Osteocyte (in vitro differentiated cells): ENCODE measurements at places on chromosomes 1 and 21.
A peak's percentile ranks its signal among the peaks of the same experiment; 100 is the strongest.

- no peaks in the 10 kb centered on the region for H3K27me3 ChIP-seq
- peaks cover 54% of the 10 kb centered on the region for H3K4me1 ChIP-seq
- no peak overlapping the region for H3K4me3 ChIP-seq
- H3K27ac ChIP-seq = peak overlapping the region; percentile 28
These were observed 78.5 kb downstream of the SIPA1L2 start for GRCh38 chr1:232551386-232551785.

DNA sequence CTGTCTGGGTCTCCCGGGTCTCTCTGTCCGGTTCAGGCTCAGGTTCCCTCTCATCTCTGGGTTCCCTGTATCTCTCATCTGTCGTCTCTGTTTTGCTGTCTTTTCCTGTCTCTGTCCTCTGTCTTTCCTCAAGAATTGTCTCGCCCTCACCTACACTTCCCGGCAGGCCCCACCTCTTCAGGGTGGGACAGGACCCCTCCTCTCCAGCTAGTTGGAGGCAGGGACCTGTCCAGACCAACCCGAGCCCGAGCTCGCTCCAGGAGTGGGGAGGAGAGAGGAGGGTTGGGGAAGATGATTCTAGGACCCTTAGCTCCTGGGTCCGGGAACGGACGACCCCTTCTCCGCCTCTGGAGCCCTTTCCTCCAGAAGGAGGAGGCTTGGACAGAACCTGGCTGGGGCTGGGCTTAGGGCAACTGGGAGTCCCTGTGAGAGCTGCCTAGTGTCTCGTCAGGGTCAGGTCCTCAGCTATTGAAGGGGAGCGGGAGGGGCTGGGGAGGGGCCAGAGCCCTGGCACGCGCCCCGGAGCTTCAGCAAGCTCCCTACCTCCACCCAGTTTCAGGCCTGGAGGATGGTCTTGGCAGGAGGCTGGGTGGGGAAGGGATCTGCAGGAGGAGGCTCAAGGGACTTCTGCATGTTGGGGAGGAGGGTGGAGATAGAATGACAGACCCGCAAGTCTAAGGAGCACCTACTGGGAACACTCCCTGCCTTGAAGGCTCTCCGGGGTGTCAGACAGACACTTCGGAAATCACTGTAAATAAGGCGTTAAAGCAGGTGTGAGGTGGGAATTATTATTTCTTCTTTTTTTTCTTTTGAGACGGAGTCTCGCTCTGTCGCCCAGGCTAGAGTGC is 26.3 kb upstream of the EPB41 start:
- DNase-seq = no peak
- H3K4me1 ChIP-seq = peaks cover 16% of the 10 kb centered on the region
- H3K27me3 ChIP-seq = no peaks in the 10 kb centered on the region
- H3K4me3 ChIP-seq = peak overlapping the region; percentile 77
- no peaks in the 10 kb centered on the region for H3K36me3 ChIP-seq
- peak overlapping the region; percentile 56 for H3K27ac ChIP-seq

GRCh38 chr1:245995474-245995873 is 511.6 kb downstream of the SMYD3 start:
- H3K27ac ChIP-seq = no peak overlapping the region
- no peak for DNase-seq
- no peak overlapping the region for H3K4me3 ChIP-seq
- H3K36me3 ChIP-seq = peaks cover 6% of the 10 kb centered on the region
- H3K4me1 ChIP-seq = peaks cover 24% of the 10 kb centered on the region
- no peaks in the 10 kb centered on the region for H3K27me3 ChIP-seq

GRCh38 chr1:23644555-23644866 is 47.1 kb upstream of the RPL11 start:
- H3K36me3 ChIP-seq = no peaks in the 10 kb centered on the region
- H3K4me1 ChIP-seq = peaks cover 15% of the 10 kb centered on the region
- peaks cover 15% of the 10 kb centered on the region for H3K27me3 ChIP-seq
- no peak overlapping the region for H3K4me3 ChIP-seq
- no peak for DNase-seq

DNA sequence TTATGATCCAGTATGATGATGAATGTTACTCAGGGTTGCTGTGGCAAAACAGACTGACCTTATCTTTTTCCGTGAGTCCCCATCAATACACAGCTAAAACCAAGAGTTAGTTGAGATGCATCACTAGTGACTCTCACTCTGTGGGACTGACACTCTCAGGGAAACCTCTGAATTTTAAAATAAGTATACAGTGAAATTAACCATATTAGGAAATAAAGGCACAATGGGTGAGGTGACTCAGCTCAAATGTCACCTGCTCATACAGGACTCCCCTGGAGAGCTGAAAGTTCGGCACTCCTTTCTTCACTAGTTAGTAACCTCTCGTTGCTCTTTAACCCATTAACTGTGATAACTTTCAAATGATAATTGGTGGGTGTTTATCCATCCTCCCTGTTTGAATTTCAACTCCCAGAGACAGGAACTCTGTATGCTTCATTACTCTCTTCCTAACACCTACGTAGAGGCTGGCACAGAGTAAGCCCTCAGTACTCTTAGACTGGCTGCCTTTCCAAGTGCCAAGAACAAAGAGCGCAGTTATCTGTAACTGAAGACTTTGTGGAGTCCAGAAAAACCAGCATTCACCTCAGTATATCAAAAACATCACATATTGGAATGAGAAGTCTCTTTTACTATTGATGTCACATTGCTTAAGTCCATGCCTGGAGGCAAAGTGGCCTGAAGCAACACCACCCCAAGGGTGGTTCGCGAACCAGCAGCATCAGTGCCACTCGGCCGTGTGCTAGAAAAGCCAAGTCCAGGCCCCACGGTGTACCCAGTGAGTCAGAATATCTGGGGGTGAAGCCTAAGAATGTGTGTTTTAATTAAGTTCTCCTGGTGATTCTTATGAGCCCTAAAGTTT is 91.1 kb downstream of the NIBAN1 start:
- no peaks in the 10 kb centered on the region for H3K36me3 ChIP-seq
- H3K4me1 ChIP-seq = peaks cover 8% of the 10 kb centered on the region
- no peak overlapping the region for H3K4me3 ChIP-seq
- H3K27me3 ChIP-seq = no peaks in the 10 kb centered on the region
- H3K27ac ChIP-seq = no peak overlapping the region

DNA sequence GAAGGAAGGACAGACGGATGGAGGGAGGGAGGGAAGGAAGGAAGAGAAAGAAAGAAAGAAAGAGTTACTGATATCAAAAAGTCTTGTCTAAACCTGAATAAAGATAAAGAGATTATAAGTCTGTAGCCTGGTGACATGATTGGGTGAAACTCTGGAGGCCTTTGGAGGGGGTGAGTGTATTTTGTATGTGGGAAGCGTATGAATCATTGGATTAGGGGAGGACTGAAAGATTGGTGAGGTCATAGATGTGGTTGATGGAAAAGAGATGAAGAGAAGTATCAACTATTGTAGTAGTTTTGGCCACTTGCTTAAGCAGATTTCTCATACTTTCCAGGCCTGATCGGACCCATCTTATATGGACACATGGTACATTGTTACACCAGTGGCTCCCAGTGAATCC is 11.5 kb upstream of the KCNJ6 start:
- no peaks in the 10 kb centered on the region for H3K36me3 ChIP-seq
- no peaks in the 10 kb centered on the region for H3K4me1 ChIP-seq
- no peak for DNase-seq
- H3K27ac ChIP-seq = no peak overlapping the region

DNA sequence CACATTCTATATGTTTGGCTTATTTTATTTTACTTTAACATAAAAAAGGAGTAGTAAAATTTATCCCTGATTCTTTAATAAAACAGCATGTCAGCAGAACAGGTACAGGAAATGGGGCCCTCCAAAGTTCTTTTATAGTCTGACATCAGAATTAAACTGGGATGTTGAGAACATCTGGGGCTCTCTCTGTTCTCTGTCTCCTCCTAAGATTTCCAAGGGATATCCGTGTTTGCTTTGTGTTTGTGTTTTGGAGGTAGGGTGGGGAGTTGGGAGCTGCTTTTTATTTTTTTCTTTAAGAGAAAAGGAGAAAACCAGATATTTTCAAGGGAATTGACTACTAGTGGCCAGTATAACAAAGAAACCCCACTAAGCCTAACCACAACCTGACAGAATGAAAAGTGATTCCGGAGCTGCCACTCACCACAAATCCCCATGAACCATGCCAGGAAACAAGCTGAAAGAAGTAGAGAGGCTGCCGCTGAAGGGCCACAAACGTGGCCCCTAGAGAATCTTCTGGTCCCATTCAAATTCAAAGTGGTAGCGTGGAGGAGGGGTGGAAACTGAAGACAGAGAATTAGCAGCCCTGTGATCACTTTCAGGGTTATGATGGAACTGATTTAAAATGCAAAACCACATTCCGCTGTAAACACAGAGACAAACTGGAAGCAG is 369.6 kb upstream of the ADGRL2 start:
- peaks cover 2% of the 10 kb centered on the region for H3K4me1 ChIP-seq
- no peaks in the 10 kb centered on the region for H3K36me3 ChIP-seq
- DNase-seq = no peak
- no peak overlapping the region for H3K4me3 ChIP-seq
